CD4-positive, alpha-beta T cell treated with Interleukin-2 at 100 ng/mL for 4 hours (primary cell): ENCODE measurements at places on chromosomes 11 and 22.

DNA sequence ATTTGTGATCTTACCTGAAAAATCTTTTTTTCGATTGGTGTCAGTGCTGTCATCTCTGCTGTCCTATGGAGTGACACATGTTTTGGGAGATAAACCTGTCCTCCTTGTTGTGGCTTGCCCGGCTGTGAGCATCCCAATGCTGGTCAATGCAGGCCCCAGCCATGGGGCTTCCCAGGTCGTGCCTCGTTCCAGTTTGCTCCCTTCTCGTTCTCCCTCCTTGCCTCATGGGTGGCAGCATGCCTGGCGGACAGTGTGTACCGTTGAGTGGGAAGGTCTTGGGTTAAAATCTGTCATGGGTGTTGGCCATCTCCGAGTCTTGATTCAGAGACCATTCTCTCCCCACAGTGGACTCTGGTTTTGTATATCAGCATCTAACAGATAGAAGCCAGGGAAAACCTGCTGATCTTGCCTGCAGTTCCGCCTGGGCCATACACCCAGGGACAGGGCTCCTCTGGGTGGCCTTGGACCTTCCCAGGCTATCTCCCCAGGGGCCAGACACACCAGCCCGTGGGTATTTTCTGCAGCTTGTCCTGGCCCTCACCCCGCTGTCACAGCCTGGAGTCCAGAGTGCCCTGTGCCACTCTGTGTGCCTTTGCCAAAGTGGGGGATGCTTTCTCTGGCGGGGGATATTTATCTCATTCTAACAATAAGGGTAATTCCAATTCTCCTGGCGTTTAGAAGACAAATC is 208.1 kb downstream of the TBC1D22A start:
- DNase-seq = no peak

DNA sequence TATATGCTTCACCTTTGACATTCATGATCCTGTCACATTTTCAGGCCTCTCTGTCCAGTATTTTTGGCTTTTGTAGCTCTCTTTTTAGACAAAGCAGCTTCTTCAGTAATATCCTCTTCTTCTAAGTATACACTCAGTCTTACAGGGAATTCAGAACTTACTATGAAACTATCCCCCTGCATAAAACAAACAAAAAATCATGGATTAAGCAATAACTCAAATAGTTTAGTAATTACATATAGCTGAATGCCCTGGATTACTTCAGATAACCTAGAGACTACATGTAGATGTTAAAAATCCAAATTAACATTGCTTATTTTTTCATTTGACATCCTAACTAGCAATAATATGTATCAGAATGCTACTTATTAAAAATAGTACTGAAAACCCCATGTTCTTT is 5.2 kb downstream of the TAF1D start:
- no peak for DNase-seq

- DNase-seq = no peak
Observed at GRCh38 chr11:61544466-61544865, 35.9 kb downstream of the LRRC10B start.

DNA sequence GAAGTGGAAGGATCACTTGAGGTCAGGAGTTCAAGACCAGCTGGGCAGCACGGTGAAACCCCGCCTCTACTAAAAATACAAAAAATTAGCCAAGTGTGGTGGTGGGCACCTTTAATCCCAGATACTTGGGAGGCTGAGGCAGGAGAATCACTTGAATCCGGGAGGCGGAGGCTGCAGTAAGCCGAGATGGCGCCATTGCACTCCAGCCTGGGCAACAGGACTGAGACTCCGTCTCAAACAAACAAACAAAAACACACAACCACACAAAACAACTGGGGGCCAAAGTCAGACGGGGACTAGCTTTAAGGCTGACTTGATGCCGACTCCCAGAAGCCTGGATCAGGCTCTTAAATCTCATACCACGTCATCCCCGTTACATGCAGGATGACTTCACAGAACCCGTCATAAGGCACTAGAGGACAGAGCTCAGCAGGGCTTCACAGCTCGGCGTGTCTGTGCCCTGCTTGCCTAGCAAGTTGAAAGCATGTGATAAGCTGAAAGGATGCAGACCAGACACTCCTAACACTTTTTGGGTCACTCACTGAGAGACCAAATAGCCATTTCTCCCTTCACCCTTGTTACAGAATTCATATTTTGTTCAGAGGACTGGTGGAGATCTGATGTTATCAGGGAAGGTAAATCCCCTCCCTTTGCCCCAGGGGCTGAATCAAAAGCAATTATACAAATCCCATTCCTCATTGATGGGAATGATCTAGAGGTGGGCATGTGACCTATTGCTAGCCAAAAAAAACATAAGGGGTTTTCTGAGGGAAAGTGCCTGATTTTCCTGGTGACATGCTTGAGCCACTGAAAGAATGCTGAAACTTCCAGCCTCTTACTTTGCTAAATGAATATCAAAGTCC is 65.4 kb downstream of the GAB2 start:
- DNase-seq = no peak

DNA sequence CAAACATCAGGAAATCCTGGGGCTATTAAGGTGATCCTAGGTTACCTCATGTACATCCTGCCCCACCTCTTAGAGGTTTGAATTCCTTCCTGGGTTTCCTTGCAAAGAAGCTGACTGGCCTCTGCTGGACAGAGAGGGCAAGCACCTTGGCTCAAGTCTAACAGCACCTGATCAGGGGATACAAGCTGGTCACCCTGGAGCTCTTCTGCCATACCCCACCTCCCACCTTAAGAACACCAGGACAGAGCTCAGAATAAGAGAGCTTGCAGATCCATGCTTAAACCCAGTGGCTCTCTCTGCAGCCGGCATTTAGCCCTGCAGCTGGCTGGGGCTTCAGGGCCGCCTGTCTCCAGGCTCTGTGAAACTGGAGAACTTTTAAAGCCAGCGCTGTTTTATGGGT is 386.6 kb upstream of the NARS2 start:
- no peak for DNase-seq

DNA sequence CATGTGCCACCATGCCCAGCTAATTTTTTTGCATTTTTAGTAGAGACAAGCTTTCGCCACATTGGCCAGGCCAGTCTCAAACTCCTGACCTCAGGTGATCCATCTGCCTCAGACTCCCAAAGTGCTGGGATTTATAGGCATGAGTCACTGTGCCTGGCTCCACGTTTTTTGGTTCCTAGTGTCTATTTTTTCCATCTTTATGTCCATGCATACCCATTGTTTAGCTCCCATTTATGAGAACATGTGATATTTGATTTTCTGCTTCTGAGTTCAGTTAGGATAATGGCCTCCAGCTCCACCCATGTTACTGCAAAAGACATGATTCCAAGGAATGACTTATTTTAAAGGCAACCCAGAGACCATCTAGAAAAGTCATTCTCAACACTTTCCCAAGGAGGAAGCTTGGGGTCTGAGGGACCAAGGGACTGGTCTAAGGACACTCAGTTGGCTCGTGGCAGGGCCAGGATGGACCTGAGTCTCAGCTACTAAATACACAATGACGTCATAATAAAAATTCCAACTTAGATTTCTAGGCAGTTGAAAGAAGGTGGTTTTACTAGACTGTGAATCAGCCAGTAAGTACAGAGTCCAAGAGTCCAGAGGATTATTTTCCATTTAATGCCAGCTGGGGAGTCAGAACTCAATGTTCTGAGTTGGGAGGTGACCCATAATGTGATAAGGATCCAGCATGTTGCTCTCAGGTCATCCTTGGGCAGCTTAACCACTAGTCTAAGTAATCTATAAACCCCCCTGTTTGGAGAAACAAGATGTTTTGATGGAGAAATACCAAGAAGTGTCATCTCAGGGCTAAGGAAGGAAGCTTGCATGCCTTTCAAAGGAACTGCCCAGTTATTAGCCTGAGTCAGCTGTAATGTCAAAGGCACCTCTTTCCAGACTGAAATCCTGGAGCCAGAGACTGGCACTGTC is 39.4 kb downstream of the ABTB2 start:
- DNase-seq = no peak

DNA sequence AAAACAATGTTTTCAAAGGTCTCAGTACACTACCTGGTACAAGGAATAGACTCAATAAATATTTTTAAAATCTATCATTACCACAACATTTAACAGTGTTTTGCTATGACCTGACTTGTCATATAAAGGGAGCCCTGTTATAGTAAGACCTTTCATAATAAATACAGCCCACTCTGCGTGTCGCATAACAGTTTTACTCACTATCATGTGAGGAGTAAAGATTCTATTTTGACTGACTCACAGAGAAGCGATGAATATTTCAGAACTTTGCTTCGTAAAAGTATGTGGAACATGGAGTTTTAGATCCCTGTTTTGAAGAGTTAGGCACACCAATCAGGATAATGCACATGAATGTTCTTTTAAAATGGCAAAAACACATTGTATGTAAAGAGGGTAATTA is 531.2 kb downstream of the KCNA4 start:
- no peak for DNase-seq

DNA sequence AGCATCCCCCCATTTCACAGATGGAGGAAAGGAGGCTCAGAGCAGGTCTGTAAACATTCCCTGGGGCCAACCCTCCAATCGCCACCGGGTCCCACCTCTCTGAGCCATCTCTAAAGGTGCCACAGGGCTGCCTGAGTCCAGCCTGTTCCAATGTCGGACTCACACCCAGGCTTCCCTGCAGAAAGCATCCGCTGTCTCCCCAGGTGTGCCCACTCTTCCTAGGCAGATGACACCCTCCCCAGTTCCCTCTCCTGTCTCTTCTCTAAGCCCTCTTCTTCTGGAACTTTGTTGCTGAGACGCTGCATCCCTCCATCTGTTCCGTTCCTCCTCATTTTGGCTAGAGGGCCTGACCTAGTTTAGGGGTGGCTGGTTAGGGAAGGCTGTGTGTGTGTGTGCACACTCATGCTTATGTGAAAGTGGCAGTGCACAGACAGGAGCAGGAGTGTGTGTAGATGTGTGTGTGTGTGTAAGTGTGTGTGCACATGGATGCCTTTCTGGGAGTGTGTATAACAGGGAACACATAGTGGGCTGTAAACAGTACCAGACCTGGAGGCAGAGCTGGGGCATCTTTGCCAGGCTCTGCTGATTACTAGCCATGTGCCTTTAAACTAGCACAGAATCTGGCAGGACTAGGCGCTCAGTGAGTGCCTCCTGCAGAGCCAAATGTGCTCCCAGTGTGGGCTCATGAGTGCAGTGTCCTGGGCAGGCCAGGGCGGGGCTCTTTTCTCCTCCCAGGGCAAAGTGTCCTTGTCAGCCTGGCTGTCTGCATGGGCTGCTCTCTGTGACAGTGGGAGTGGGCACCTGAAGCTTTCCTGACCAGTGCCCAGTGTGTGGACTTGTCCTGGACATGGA is 77.3 kb upstream of the NECTIN1 start:
- no peak for DNase-seq

DNA sequence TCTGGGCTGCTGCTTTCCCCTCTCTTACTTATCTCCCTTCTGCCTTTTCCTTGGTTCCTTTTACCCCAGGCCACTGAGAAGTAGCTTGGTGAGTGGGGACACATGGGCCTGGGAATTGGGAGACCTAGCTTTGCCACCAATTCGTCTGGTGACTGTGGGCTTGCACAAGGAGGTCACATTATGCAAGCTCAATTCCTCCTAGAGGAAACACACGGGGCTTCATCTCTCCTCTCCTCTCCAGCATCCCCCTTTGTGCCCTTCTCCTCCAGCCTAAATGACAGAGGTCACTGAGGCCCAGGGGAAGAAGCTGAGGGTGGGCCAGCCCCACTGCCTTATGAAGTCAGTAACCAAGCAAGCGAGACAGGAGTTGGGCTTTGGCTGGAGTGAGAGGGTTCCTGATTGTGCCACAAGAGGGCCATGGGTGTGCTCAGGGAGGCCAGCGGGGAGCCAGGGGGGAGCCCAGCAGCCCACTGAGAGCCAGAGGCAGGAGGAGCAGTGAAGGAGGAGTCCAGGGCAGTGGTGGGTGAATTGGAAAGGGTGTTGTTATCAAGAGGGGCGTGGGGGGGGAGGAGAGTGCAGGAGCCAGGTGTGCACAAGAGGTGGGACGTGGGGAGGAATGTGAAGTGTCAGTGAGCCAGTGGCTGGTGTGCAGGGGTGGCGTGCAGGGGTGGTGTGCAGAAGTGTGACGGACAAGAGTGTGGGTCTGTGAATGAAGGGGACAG is 2.0 kb downstream of the CLCF1 start:
- DNase-seq = peak; percentile 31

DNA sequence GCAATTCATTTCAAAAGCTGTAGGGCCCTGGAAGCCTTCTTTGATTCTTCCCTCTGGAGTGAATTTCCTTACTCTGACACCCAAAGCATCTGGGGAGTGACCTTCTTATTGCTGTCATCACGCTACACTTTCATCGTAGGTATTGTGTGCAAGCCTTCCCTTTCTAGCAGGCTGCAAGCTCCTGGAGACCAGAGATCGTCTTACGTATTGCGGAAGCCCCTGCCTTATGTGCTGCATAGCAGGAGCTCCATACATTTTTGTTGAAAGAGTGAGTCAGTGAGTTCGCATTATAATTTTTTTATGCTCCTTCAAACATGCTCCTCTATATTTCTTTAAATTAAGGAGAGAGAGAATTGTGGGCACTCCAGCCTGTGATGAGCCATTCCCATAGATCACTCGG is 21.2 kb upstream of the TMEM218 start:
- no peak for DNase-seq

DNA sequence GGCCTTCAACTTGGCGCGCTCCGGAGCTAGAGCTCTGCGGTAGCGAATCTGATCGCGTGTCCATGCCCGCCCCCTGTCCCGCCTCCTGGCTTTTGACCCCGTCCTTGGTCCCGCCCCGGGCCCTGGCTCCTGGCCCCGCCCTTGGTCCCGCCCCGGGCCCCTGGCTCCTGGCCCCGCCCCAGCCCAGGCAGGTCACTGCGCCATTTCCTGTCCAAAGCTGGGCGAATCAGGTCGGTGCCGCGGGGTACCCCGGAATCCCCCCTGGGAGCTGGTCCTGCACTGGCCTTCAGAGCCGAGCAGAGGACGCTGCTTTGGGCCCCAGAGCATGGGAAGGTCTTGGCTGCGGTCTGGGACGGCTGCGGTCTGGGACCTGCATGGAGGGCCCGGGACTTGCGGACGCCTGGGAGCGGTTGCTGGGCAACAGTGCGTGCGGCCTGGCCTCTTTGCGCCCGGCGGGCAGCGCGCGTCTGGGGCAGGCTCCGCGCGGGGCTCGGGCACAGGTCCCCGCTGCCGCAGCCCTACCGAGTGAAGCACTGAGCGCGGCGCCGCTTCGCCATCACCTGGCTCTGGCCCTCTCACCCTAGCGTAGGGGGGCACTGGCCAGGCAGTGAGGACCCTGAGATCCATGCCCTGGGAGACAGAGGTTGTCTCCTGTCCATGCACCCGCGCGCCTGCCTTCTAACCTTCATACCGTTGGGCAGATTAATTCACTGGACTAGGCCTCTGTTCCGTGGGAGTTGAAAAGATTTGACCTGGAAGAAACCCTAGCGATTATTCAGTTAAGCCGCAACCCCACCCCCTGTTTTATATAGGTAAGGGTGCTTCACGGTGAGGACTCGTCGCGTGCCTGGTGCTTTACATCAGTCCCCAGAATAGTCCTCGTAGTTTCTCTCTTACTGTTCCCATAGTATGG is at the start of gene TTC12:
TTC12 (plus strand) TSS at position 195 of the 913 bp plus-strand sequence. CDS start 1,675 bp downstream, outside the sequence.
- DNase-seq = peak; percentile 91

DNA sequence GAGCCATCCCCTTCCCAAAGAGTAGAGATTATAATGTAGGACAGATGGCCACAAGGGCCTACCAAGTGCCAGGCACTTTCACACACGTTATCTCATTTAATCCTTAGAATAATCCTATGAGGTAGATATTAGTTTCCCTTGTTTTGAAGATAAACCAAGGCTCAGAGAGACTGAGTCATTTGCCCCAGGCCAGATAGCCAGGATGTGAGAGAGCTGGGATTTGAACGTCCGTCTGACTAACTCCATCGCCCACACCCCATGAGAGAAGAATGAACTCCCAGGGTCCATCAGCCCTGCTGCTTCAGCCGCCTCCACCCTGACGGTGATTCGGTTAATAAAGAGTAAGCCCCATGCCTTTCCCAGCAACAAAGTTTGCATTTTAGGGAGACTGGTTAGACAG is 10.7 kb downstream of the PRG3 start:
- DNase-seq = no peak
